ENCODE measurements at places on chromosomes 3 and 15.

DNA sequence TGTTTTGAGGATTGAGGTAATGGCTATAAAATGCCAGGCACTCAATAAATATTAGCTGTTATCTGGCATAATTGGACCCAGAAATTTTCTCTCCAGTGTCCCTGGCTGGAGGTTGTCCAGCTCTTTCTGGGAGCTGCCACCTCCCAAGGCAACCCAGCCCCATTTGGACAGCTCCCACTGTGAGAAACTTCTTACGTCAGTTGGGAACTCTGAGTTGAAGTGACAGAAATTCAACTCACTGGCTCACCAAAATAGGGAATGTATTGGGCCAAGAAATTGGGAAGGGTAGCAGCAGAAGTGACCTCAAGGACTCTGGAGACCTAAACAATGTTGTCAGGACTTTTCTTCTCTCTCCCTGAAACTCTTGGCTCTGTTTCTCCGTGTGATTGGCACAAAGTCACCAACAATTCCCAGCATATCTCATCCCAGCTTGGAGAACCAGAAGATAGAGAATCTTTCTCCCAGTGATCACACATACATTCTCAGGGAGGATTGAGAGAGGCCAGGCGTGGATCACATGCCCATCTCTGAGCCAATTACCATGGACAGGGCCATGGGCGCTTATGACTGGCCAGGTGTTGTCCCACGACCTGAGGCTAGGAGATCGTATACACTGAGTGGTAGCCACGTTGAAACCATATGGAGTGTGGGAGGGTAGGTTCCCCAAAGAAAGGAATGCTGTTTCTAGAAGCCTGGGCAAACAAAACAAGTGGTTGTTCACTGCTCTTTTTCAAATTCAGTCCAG is 22.5 kb upstream of the HCN4 start:
- DNase-seq, result no peak

GRCh38 chr3:166013073-166013679 is 176.0 kb upstream of the BCHE start:
- no peak for DNase-seq

DNA sequence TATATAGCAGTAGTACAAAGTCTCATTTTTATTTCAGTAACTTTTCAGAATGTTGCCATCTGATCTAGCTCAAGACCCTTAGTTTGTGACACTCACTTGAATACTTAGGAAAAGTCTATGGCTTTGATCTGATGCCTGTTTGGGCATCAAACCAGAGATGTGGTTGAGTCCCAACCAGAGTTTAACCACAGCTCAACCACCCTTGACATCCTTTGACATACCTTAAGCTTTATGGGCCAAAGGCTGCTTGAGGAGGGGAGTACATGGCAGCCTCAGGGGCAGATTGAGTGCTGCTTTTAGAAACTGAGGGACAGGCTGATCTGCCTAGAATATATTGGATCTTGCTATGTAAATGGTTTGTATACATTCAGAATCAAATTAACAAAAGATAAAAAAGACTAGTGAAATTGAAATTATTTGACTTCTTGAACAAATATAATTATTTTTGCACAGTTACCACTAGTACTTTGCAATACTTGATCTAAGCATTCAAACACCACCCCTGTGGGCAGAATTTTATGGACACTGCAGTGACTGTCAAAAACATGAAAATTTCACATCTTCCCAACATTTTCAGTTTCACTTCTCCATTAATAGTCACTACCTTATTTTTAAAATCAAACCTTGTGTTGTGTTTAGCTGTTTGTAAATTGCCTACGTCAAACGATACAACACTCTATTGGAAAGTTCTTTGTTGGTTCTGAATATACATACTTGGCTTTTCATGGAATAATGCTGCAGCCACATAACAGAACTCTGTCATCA is 199.8 kb downstream of the UBE2E2 start:
- DNase-seq, result no peak

GRCh38 chr3:178949896-178950295 is 121.7 kb downstream of the ZMAT3 start:
- DNase-seq, result no peak

All from stimulated activated CD4-positive, alpha-beta T cell treated with anti-CD3 and anti-CD28 coated beads, TNF-alpha, amount 100 ng/mL, for 24 hours (primary cell).